ENCODE measurements at places on chromosomes 5 and 9. TPM values are rescaled to one million over a fixed set of nuclear protein-coding genes. Genes with fewer than 3 reads are reported as not detected.

GRCh38 chr9:90774682-90775081 lies 26.9 kb upstream of the SYK start:
- DNase-seq, result peak; percentile 41
- no peak overlapping the region for H3K27ac ChIP-seq
- no peak overlapping the region for H3K4me3 ChIP-seq
- H3K36me3 ChIP-seq, result no peaks in the 10 kb centered on the region

GRCh38 chr9:76227156-76227555 lies 167.1 kb downstream of the RFK start:
- no peaks in the 10 kb centered on the region for H3K36me3 ChIP-seq
- H3K27ac ChIP-seq, result no peak overlapping the region
- H3K4me1 ChIP-seq, result no peaks in the 10 kb centered on the region

DNA sequence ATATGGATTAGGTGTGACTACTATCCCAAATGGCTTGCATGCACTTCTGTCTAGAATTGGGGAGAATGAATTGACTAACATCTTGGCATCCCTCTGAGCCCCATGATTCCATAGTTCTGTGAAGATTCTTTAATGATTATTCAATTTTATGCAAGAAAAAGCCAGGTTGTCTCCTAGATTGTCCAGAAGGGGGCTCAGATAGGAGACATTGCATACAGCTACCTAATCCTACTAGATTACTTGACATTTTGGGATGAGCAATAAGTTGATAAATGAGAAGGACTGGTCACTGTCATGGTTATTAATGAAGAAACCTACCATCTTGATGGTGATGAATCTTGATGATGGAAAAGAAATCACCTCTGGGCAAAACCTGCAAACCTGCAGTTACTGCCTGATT lies 117.0 kb downstream of the CARTPT start:
- DNase-seq, result no peak
- no peaks in the 10 kb centered on the region for H3K27me3 ChIP-seq
- H3K36me3 ChIP-seq, result no peaks in the 10 kb centered on the region
- H3K4me1 ChIP-seq, result no peaks in the 10 kb centered on the region

DNA sequence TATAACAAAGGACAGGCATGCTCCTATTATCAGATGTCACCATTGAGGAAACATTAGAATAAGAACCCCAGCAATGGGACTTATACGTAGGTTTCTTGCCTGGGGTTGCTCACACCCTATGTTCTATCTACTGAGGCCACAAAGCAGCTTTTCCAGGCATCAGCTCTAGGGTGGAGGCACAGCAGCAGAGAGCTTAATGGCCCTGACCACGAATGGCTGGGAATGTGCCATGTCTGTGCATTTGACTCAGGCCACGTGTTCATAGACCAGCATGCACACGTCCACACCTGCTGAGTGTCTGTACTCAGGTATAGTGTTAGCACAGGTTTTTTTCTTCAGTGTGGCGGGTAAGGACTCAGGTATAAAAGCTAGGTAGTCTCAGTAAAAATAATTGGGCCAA lies 129.4 kb downstream of the AOPEP start:
- no peak for DNase-seq
- H3K27me3 ChIP-seq, result no peaks in the 10 kb centered on the region
- no peaks in the 10 kb centered on the region for H3K36me3 ChIP-seq
- no peak overlapping the region for H3K27ac ChIP-seq

DNA sequence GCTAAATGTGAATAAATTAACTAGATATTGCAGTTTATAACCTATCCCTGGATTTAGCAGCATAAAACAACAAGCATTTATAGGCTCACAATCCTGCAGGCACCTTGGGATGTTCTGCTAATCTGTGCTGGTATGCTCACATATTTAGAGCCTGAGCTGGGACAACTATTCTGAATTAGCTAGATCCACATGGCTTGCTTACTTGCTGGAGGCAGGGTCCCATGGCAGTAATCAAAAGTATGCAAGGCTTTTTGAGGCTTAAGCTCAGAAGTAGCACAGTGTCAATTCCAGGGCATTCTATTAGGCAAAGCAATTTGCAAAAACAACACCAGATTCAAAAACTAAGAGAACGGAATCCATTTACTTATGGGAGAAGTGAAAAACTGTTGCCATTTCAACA lies 745.0 kb upstream of the ACO1 start:
- no peak overlapping the region for H3K27ac ChIP-seq
- DNase-seq, result no peak
- no peak overlapping the region for H3K4me3 ChIP-seq
- no peaks in the 10 kb centered on the region for H3K27me3 ChIP-seq

DNA sequence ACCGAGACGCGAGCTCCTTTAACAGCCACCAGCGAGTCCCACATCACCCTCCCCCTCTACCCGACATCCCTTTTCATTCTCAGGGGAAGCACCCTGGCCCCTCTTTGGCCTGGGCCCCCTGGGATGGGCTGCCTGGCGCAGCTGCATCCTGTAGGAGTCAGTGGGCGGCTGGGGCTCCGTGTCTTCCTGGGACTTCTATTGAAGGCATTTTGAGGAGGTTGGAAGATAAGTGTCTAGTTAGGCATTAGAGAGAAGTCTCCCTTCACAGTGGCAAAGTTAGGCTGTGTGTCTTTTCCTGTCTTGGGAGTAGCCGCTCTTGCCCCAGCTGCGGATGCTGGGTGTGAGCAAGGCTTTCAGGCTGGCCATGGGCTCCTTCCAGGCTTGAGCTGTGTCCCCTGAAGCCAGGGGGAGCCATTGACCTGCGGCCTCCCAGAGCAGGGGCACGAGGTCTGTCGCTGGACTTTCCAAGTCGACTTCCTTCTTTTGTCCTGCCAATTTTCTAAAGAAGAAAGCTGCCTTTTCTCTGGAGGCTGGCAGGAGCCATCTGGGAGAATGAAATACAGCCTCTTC lies 18.6 kb upstream of the NKD2 start:
- H3K27me3 ChIP-seq, result no peaks in the 10 kb centered on the region
- H3K27ac ChIP-seq, result peak overlapping the region; percentile 60
- H3K36me3 ChIP-seq, result no peaks in the 10 kb centered on the region
- peaks cover 11% of the 10 kb centered on the region for H3K4me1 ChIP-seq
- H3K4me3 ChIP-seq, result no peak overlapping the region
- peak; percentile 61 for DNase-seq

- no peak for DNase-seq
- H3K4me1 ChIP-seq, result peaks cover 23% of the 10 kb centered on the region
- H3K27me3 ChIP-seq, result no peaks in the 10 kb centered on the region
- H3K27ac ChIP-seq, result peak overlapping the region; percentile 21
Measured at GRCh38 chr5:160105686-160106360, 13.4 kb downstream of the PWWP2A start.

QRFP gene
- not detected for total RNA-seq

PCDHB16 gene
- 1.7 TPM for total RNA-seq

CRHBP gene
- total RNA-seq, result not detected

DPM2 gene
- total RNA-seq, result 27.1 TPM

BASP1 gene
- total RNA-seq, result 31.2 TPM

C1QTNF3 gene
- total RNA-seq, result 3.2 TPM

NR5A1 gene
- total RNA-seq, result not detected
